ENCODE measurements at places on chromosomes 16 and 17.

GRCh38 chr17:62140836-62141235 lies 75.8 kb upstream of the MED13 start:
- no peak for DNase-seq

DNA sequence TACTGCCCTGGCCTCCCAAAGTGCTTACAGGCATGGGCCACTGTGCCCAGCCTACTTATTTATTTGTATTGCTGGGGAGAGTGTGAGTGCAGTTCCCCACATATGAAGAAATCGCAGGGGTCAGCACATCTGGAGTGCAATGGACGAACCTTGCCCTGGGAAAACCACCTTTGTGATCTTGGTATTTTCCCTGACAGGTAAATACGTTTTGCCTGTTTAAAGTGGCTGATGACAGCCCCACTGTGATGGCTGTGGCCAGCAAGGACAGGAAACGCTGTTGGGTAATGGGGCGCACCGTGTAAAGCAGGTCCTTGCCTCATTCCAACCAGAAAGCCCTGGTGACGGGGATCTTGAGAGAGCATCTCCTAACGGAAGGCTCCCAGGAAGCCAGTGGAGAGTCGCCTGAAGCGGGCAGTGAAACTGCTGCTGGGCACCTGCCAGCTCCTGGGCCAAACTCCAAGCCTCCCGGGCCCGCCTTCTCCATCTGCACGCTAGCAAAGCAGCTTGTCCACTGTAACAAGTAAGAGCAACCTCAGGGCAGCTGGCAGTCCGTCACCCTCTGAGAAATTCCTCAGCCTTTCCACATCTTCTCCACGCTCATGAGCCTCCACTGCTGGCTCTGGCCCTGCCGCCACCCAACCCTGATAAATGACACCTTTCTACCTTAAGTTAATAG lies 17.5 kb downstream of the EMC8 start:
- DNase-seq = peak; percentile 15

DNA sequence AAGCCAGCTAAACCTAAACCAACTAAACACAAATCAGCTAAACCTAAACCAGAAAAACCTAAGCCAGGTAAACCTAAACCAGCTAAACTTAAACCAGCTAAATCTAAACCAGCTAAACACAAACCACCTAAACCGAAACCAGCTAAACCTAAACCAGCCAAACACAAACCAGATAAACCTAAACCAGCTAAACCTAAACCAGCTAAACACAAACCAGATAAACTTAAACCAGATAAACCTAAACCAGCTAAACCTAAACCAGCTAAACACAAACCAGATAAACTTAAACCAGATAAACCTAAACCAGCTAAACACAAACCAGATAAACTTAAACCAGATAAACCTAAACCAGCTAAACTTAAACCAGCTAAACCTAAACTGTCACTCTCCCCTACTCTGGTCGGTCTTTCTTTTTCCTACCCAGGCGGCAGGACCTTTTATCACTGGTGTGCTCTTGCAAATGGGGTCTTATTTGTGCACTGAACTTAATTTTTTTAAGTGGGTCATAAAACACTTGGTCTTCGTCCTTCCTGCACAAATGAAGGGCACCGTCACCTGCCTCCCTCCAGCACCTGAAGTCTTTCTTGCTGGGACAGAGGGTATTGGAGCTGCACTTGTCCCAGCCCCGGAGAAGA lies 7.2 kb downstream of the EVPL start:
- no peak for DNase-seq

- DNase-seq = peak; percentile 89
These were observed 64.6 kb downstream of the CYTH1 start for GRCh38 chr17:78717431-78717980.

DNA sequence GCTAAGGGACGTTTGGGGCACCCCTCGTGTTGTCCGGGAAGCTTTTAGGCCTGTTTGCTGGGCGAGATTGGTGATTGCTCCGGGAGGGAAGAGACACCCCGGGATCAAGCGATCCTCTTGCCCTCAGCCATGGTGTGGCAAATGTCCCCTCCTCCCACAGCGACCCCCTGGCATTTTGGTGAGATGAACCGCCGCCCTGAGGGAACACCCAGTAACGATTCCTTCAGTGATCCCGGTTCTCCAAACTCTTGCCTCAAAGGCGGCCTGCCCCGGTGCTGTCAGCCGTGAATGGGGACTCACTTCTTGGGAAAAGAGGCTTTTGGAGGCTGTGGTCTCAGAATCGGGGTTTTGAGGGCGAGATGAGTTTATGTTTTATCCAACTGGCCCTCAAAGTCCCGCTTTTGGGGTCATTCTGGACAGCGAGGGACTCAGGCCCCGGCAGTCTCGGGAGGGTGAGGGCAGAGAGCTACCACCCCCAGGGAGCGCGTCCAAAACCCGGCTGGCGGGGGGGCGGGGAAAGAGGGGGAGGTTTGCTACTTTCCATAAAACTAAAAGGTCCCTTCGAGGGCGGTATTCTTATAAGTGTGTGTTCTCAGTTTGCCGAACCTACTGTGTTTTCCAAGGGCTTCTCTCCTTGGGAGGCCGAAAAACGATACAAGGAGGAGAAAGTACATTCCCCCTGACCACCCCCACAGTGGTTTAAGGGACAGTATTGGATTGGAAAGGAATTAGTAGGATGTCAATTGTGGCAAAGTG lies 232.7 kb downstream of the MRTFB start:
- DNase-seq = no peak

DNA sequence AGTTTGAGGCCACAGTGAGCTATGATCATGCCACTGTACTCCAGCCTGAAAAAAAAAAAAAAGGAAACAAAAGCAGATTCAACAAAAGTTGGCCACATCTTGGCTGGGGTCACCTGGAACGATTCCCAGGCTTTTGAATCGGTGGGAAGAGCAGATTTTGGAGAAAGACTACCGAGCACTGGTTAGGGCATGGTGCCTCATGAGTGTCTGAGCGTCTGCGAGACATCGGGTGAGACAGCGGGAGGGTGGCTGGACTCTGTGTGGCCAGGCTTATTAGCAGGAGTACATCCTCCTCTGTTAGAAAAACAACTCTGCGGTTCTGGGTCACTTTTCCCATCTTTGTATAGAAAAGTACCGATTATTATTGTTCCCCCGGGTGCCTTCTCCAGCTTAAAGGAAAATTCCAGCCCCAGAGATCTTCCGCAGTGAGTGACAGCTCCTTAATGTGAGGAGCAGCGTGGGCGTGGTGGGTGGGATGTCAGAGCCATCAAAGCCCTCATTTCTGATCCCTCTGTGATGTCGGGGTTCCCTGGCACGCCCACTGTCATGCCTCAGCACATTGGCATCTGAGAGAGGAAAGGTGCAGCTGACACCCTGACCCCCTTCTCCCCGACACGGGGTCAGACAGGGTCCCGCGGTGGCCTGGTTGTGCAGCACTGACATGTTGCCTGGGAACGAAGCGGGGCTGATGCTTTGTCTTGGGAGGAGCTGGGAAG lies 6.9 kb downstream of the RGS9 start:
- no peak for DNase-seq

GRCh38 chr17:33207231-33207630 lies 85.9 kb downstream of the ASIC2 start:
- no peak for DNase-seq

DNA sequence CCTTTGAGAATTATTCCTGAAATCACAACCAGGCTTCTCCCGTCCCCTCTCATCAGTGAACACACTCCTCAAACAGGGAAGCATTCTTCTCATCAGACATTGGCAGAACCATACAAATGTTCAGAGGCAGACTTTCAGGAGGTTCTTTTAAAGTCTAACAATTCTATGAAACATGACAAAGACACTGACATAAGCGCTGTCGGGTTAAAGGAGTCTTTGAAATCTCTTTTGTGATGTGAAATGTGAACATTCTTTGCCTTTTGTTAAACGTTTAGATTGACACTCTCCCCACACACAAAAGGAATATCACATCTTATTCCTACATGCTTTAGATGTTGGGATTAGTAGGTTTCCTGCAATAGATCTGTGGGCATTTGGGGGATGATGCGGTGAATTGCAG lies 63.9 kb downstream of the NETO2 start:
- no peak for DNase-seq

DNA sequence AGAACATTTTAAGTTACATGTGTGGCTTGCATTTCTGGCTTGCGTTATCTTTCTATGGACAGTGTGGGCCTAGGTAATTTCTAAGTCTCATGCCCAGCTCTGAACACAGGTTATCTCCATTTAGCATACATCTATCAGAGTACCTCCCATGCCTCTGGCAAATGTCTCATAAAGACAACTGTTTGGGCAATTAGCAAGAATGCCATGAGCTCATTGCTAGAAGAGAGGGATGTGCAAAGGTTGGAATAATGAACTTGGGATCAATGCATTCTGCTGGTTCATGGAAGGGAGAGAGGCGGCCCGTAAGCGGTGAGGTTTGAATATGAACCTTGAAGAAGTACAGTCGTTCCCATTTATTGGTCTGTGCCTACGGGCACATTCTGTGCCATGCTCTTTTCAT lies 14.4 kb downstream of the SYT17 start:
- DNase-seq = no peak
